ENCODE measurements at places on chromosomes 3 and 15.

DNA sequence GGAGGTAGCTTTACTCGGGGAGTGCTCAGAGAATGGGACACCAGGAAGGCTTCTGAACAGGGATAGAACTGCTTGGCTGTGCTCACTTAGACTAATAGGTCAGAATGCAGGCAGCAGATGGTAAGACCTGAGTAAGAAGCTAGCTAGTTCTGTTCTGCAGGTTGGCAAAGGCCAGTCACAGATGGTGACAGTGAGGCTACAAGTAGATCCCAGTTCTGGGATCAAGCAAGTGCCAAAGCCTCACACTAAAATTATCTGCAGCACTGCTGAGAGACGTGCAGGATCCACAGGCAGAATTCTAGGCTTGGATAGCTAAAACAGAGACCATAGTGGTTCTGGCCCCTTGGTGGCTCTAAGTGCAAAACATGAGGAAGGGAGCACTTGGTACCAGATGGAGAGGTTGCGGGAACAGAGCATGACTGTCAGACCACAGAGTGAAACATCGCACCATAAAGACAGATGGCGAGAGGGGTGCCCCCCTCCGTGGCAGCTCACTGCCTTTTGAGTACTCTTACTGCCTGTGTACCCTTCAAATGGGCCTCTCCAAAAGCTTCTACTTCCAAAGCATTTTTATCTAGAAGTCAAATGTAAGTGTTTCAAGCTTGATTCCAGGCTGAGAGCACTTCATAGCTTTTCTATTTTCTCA, 3.6 kb upstream of the GLCE start:
- no peak for DNase-seq

- peak; percentile 67 for DNase-seq
Observed at GRCh38 chr15:44194323-44195150, 534 bp downstream of the FRMD5 start.

- DNase-seq, result peak; percentile 86
Observed at GRCh38 chr3:197298341-197298944, at the start of gene DLG1. DLG1 (minus strand) TSS chr3:197298612; CDS start chr3:197297204, 1,408 bp downstream.

DNA sequence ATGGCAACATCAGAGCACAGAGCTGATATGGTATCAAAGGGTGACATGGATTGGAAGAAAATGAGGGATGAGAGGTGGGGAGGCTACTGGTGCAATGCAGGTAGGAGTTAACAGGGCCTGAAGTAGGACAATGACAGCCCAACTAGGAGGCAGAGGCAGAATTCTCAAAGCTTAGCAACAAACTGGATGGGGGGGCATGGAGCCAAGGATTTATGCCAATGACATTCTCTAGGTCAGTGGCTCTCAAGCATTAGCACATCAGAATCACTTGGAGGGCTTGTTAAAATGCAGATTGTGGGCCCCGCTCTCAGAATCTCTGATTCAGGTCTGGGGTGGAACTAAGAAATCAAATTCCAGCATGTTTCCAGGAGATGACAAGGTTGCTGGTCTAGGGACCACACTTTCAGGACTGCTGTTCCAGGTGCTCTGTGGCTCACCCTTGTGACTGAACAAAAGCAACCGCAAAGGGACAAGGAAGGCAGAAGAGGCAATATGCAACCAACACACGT, 98.0 kb upstream of the TNIK start:
- DNase-seq, result no peak

GRCh38 chr3:15757824-15758223, 40.0 kb downstream of the ANKRD28 start:
- DNase-seq, result no peak

GRCh38 chr3:154953538-154953937, 126.6 kb upstream of the MME start:
- no peak for DNase-seq

DNA sequence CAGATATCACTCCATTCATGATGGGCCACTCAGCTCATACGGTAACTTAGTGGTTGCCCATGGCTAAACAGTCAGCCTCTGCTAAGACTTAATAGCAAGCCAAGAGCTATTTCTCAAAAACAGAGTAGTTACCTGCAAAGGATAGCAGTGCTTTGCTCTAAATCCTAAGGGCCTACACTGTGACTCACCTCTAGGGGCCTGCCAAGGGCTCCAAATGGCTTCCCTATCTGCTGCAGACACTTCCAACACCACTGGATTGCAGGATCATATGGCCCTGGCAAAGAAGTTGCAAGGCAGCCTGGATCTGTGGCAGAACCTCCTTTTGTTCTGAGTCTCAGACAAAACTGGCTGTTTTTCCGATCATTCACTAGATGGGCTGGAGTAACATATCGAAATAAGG, 17.8 kb downstream of the CGGBP1 start:
- DNase-seq, result no peak

DNA sequence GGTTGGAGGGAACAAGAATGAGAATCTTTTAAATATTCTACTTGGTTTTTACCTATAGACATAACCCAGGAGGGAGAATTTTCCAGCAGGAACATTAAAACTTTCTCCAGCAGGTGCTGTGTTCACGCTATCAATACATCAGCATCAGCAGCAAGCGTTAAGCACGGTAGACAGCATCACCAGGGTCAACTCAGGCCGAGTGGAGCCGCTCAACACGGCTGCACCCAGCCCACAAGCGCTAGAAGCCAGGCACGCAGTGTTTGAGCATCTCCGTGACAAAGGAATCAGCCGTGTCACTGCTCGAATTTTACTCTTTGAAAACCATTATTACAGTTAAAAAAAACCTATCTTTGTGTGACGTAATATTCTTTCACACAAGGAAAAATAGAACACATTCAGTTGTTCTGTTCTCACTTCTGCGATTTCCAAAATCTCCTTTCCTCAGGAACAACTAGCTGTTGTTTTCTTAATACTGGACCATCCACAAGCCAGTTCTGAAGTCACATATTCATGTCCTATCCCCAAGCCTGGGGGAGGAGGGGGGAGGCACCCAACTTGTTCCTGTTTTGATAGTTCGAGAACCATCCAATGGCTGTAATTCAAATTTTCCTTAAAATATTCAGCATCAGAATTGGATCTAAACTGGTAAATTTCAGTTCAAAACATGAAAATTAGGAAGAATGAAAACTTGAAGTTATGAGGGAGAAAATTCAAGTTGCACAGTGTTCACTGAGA, 77.9 kb downstream of the ADAMTS17 start:
- peak; percentile 55 for DNase-seq

DNA sequence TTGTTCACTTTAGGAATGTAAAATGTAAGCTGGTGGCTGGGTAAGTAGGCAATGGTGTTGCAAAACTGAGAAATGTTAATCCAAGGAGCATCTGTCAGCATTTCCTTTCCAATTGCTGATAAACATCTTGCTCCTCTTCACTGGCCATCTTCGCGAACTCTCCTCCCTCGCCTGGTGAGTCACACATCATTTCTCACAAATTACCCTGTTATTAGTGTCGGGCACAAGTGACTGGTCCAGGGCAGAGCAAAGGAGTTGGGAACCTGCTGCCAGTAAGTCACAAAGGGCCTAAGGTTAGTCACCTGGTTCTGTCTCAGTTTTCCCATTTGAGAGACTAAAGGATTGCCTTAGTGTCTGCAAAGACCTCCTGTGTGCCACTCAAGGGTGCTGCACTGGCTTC, 13.0 kb downstream of the CERS3 start:
- no peak for DNase-seq

GRCh38 chr3:141255846-141256261, 24.2 kb downstream of the PXYLP1 start:
- no peak for DNase-seq

- no peak for DNase-seq
Observed at GRCh38 chr15:61499376-61499775, 270.3 kb upstream of the RORA start.

DNA sequence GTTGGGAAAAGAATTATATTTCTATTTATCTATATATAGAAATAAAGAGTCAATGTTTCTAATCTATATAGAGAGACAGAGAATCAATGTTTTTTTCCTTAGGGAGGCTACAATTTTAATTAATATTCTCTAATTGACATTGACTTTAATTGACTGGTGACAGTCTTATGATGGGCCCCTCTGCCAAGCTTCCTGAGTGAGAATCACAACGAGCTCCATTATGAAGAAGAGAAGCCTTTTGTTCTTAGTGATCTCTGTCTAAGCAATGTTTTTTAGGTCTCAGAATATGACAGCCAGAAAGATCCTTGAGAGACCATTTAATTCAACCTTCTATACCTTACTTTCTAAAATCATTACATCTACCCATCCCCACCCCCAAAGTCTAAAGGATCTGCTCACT, 70.9 kb downstream of the IGSF11 start:
- no peak for DNase-seq

DNA sequence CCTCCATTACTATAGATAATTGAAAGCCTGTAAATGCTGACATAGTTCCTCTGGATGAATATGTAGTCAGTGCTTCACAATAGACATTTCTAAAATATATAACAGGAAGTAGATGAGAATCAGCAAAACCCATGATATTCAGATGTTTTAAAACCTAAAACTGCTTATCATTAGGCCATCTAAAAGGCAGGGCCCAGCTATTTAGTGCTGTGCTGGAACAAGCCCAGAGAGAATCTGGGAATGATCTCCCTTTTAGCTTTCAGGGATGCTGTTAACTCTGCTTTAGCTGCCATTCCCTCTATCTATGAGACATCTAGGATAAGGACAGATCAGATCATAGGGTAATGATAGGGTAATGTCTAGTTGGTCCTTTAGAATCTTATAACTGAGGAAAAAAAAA, 106.8 kb downstream of the SLMAP start:
- DNase-seq, result no peak

DNA sequence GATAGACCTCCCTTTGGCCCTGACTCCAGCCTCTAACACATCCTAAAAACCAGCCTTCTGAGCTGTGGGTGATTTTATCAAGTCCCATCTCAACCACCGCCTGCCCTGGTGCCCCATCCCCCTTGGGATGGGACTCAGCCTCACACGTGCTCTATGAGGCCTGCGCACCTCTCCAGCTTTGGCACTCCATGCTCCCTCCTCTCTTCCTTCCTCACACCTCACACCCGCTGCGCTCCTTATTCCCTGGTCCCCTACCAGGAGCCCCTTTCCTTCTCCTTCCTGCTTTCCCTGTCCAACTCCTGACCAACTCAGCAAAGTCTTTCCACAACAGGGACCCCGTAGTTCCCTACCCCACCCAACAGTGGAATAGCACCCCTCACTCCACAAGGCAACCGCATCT, 18.4 kb upstream of the SLC6A1 start:
- no peak for DNase-seq

DNA sequence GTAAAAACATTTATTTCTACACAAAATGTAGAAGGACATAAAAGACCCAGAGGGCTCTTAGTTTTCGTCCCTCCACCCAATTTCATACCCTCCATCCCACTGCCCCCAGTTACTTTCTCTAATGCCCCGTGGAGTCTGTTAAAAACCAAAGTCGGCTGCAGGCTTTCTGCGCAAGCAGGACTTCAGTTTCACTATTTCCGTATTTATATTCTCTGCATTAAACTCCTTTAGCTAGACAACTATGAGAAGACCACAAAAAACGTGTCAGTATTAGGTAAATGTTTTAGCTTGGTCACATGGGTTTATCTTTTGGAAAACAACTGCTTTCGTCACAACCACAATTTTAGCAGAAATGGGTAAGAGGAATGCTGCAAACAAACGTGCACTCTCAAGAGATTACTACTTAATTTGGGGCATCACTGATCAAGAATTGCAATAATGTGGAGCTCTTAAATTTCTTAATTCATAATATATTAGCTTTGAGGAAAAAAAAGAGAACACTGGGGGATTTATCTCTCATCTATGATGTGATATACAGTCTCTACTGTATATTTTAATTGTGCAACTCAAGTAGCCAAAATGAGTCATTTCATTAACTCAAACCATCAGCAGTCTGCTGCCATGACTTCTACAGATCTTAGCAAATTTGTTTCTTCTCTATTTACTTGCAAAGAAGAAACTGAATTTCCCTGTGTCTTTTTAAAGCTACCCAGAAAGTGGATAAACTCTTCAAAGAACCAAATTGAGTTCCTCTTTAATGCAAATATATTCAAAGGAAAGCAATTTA, 740 bp upstream of the NSMCE3 start:
- no peak for DNase-seq

GRCh38 chr3:161212171-161212771, 8.8 kb upstream of the NMD3 start:
- peak; percentile 27 for DNase-seq

DNA sequence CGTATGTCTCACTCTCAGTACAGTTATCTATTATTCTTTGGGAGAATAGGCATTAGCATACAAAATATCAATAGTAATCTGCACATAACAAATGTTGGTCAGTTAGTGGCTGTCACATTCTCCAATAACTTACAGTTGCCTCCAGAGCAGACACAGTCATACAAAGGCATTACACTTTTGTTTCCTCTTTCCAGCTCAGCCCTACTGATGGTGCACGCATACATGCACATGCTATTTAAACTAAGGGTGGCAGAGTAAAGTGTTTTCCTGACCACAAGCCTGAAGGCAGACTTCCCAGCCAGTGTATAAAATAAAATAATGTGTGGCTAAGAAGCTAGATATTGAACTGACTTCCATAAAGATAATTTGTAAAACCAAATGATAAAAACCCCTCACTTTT, 47.6 kb downstream of the PHLDB2 start:
- no peak for DNase-seq

- no peak for DNase-seq
Observed at GRCh38 chr15:48981941-48982340, 18.2 kb upstream of the SHC4 start.

DNA sequence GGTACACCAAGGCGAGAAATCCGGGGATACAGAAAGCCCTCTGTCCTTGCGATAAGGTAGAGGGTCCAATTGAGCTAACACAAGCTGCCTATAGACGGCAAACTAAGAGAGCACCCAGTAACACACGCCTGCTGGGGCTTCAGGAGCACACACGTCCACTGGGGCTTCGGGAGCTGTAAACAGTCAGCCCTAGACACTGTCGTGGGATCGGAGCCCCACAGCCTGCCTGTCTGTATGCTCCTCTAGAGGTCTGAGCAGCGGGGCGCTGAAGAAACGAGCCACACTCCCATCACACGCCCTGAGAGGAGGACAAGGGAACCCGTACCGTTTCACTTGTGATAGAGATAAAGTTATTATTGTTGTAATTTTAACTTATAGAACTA, 486 bp downstream of the SAMMSON start:
- DNase-seq, result peak; percentile 58

- DNase-seq, result no peak
Observed at GRCh38 chr3:30576946-30577345, 29.5 kb upstream of the TGFBR2 start.

- no peak for DNase-seq
Observed at GRCh38 chr3:69842351-69842750, 103.1 kb downstream of the MITF start.

- DNase-seq, result peak; percentile 74
Observed at GRCh38 chr15:77496715-77497109, 76.0 kb downstream of the HMG20A start.

DNA sequence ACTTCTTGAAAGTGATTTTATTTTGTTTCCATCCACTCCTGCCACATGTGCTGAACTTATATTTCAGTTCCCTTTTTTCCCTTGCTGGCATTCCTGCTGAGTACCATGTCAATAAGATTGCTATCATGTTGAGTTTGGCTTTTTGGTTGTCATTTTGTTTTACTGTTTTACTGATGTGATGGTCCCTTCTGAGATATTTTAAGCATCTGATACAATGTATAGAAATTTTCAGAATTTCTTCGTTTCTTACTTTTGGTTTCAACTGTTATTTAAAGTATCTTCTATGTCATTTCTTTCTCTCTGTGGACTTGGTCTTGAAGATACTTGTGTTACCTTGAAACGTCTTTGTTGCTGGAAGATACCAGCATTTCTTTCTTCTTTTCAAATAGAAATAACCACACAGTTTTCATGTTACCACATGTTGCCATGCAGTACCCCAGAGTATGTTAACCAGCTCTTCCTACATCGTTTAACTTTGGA, 14.1 kb downstream of the SIDT1 start:
- no peak for DNase-seq

GRCh38 chr3:126284258-126284904, 72.8 kb downstream of the KLF15 start:
- no peak for DNase-seq
